ENCODE measurements at places on chromosomes 6 and 20.

GRCh38 chr20:57851025-57851682 lies 141.3 kb upstream of the PMEPA1 start:
- no peak for DNase-seq

DNA sequence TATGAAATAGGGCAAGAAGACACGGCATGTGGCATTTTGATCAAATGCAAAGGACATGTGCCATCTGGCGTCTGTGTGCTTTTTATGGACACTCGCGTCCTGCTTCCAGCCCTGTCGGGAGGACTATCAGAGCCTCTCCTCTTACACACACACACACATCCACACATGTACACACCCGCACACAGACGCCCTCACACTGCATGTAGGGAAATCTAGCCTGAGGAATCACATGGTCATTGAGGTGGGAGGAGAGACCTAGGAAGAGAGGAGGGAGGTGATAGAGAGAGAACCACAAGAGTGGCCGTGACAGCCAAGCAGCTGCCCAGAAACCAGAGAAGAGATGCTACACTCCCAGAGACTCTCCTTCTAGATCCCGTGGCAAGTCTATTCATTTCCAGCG lies 105.9 kb upstream of the CDYL start:
- DNase-seq: no peak

GRCh38 chr20:35673884-35674283 lies 9.2 kb upstream of the CPNE1 start:
- DNase-seq: no peak

GRCh38 chr6:39366931-39367618 lies 44.6 kb upstream of the KCNK16 start:
- no peak for DNase-seq

GRCh38 chr6:165010556-165011535 lies 298.6 kb downstream of the C6orf118 start:
- DNase-seq: peak; percentile 15

DNA sequence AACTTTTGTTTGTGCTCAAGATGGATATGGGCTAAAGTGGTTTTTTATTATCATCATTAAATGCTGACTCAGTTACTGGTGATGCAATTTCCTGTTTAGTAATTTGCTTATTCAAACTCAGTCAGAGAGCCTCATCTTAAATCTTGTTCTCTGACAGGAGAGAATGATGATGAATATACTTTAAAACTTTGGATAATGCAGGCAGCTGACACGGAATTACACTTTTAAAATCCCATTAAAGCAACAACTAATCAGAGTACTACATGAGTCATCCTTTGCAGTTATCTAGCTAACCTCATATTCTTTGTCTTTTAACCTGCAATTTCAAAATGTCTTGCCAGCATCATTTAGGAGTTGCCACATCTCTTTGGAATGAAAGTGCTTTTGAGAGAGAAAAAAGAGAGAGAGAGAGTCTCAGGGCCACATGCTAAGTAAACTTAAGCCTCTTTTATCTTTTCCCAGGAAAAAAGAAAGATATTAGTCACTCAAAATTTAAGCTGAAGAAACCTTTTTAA lies 9.2 kb upstream of the C6orf141 start:
- DNase-seq: peak; percentile 52

DNA sequence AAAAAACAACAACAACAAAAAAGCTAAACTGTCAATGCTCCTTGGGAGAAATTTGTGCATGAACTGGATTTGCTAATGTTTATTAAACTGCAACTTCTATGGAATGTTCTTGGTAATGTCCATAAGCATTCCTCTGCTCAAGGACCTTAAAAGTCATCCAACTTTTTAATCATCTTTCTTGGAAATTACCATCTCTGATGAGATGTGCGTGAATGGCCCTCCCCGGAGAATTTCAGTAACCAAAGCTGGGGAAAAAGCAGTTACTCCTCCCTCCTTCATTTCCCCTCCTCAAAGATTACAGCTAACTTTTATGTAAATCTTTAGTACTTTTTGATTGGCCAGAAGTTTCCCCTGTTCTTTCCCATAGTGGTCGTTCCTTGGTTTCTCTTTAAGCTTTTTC lies 5.2 kb downstream of the TBCC start:
- no peak for DNase-seq

GRCh38 chr6:42260972-42261371 lies 43.3 kb upstream of the MRPS10 start:
- DNase-seq: no peak

DNA sequence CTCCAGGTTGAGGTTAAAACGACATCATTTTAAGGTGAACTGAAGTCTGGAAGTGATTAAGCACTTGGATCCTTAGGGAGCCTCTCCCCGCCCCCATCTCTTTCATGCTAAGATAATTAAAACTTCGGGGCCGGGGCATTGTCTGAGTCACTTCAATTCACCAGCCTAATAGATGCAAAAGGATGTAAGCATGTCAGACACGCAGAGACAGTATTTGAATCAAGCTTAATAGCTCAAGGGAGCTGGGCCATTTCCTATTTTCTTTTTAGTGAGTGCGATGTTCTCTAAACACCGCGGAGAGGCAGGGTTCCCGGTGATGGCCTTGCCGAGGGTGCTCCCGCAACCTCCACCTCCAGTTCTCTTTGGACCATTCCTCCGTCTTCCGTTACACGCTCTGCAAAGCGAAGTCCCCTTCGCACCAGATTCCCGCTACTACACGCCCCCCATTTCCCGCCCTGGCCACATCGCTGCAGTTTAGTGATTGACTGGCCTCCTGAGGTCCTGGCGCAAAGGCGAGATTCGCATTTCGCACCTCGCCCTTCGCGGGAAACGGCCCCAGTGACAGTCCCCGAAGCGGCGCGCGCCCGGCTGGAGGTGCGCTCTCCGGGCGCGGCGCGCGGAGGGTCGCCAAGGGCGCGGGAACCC lies 516 bp upstream of the IRF4 start:
- DNase-seq: no peak

DNA sequence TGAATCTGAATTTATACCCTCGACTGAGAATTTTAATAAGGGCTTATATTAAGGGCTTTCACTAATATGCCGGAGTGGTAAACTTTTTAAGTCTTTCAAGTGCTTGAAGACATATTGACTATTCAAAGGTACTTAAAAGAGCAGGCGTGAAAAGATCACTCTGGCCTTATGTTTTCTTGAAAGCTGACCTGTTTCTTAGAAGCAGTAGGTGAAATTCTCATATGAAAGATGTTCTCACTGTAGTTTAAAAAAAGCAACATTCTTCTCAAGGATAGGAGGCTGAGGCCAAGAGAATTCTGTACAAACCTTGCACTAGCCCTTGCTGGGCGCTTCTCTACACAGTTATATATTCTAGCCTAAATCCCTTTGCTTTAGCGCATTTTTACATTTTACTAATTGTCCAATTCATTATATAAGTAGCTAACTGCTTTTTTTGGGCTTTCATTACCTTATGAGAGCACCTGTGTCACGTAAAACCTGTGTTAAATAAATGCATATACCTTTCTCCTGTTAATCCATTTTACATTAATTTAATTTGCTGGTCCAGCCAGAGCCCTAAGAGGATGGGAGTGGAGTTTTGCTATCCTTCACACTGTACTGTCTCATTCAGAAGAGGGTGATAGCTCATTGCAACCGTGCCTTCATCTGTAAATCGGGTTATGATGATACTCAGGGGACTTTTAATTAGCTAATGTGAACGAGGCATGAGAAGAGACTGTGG lies 59.6 kb upstream of the HFE start:
- DNase-seq: no peak

- no peak for DNase-seq
Measured at GRCh38 chr6:157432892-157433265, 51.9 kb downstream of the ZDHHC14 start.

DNA sequence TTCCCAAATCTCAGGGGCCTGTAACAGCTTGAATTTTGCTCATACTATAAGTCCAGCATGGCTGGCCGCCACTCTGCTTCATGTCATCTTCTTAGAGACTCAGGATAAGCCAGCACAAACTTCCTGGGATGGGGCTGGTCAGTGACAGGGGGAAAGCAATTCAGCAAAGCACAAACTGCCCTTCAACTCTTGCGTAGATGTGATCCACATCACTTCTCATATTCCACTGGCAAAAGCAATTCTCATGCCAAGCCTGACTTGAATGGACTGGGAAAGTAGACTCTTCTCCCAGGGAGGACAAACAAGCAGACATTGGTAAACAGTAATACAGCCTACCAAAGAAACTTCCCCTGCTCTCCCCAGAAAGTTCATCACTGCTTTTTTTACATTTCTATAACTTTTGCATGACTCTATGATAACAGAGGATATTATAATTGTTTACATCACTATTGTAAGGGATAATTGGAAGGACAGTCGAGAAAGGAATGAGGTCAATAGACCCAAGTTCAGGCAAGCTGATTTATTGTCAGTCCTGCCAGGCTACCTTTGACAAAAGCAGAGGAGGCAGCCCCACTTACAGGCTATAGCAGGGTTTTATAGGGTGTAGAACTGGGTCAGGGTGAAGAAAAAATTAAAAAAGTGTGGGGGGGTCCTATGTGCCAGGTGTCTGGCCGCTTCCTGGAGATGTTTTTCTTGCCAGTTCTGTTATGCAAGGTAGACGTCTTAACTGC lies 37.4 kb downstream of the RBM24 start:
- DNase-seq: no peak

DNA sequence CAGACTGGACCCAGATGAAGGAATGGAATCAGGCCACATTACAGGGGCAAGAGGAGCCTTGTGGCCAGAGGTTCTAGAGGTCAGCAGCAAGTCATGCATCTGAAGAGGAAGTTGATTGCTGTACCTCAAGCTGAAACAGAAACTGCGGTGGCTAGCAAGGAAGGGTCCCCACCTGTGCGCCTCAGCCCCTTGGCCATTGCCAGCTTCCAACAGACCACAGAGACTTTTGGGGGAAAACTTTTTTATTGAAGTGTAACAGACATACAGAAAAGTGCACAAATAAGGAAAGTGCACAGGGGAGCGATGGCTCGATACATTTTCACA lies 26.8 kb upstream of the SLC9A8 start:
- DNase-seq: no peak

GRCh38 chr6:75758061-75758460 lies 9.0 kb downstream of the MYO6 start:
- DNase-seq: no peak

DNA sequence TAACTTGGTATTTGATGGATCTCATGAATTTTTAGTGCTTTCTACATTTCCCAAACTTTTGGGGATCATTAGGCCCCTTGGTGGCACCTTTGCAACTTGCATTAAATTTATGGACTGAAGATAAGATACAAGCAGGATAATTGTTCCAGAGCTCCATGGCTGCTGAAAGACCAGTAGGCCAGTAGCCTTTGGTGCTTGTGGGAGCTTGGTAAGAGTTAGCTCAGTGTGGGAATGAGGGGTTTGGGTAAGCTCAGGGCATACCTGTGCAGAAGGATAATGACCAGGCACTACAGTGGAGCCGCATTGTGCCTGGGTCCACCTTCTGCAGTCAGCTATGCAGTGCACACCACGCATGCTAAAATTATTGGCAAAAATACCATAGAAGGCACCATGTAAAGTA lies 240.5 kb upstream of the SUPT3H start:
- DNase-seq: no peak

DNA sequence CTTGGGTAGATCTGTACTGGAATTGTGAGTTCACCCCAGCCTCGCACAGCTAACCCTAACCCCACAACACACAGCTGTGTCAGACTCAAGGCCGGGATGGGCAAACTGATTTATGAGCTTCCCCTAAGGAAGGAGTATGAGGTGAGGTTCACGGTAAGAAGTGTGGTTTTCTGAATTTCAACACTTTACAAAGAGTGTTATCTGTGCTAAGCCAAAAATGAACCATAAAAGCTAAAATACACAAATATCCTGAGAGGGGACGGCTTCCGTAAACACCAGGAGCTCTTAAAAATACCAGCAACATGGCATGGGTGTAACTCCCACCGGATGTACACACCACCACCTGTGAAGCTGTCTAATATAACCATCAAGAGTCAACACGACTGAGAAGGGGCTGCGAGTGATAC lies 101.2 kb downstream of the ATP9A start:
- no peak for DNase-seq

GRCh38 chr6:118383924-118384323 lies 164.2 kb upstream of the PLN start:
- no peak for DNase-seq

- DNase-seq: no peak
Measured at GRCh38 chr6:161463071-161463470, 189.2 kb upstream of the AGPAT4 start.

GRCh38 chr6:40227735-40228134 lies 293.5 kb upstream of the MOCS1 start:
- DNase-seq: no peak

GRCh38 chr20:56621730-56622129 lies 7.4 kb upstream of the TFAP2C start:
- DNase-seq: no peak

DNA sequence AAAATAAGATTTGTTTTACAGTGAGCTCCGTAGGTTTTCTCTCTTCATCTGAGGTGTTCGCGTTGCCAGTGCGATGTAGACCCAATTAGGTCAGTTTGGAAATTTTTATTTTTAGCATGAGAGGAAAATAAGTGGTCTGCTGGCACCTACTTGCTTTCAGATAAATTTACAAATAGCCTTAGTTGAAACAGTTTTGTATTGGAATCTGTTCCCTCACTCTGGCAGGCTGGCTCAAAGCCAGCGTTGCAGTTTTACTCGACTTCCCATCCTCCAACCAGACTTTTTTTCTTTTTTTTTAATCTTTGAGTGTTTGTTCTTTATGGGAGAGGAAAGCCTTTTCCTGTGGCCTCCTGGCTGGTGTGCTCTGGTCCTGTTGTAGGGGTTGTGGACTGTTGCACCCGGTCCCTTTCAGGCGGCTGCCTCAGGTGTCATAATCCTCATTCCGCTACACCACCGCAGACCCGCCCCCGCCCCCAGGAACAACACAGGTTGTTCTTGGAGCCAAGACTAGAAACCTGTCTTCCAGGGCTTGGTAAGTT lies 46.7 kb downstream of the TIAM2 start:
- no peak for DNase-seq

DNA sequence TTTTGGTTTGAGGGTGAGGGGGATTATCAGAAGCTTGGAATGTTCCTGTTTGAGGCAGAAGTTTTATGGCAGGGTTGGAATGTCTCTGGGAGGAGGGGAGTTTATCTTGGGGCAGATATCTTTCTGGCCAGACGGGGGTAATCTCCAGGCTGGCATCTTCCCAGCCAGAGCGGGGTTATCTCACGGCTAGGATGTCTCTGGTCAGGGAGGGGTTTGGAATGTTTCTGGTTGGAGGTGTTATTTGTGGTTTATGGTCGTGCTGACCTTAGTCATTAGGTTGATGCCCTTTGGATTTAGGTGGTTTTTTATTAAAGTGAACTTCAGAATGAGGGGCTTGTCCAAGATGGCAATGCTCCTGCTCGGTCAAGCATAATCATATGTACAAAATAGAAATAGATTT lies 14.8 kb downstream of the PGK2 start:
- no peak for DNase-seq

GRCh38 chr6:38634518-38634917 lies 5.2 kb downstream of the BTBD9 start:
- DNase-seq: no peak

GRCh38 chr6:105794239-105794638 lies 291.9 kb upstream of the PRDM1 start:
- no peak for DNase-seq

DNA sequence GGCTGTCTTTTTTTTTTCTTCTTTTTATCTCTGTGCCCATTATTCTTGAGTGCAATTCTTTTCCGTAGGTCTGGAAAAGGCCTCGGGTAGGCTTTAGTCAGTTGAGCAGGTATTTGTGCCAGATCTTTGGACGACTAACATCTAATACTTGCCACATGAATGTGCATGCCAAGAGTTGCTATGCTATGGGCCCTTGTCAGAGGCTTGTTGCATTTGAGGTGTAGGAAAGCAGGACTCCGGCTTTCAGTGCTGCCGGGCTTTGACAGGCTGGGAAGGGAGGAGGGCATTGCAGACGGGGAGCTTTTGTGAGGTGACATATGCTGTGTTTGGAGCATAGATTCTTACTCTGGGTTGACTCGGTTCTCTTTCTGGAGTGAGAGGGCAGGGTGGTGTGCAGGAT lies 10.2 kb downstream of the LRRC1 start:
- DNase-seq: no peak
